HT-29 (cell line): ENCODE measurements at places on chromosomes 1 and 21. TPM values are rescaled to one million over a fixed set of nuclear protein-coding genes. Genes with fewer than 3 reads are reported as not detected.

Gene SETD4
- total RNA-seq, result 4.4 and 7.3 TPM in 2 replicates

Gene EXTL1
- not detected in 2 replicates for total RNA-seq

Gene C8A
- total RNA-seq, result not detected in 2 replicates

Gene A3GALT2
- 0.10 and 1.0 TPM in 2 replicates for total RNA-seq

Gene TRAPPC10
- total RNA-seq, result 16.6 and 19.0 TPM in 2 replicates

Gene LCE1B
- not detected in 2 replicates for total RNA-seq

Gene CYP4X1
- total RNA-seq, result not detected in 2 replicates

Gene FCRL5
- not detected in 2 replicates for total RNA-seq

Gene GBP7
- not detected in 2 replicates for total RNA-seq

Gene MYCL
- 11.6 and 12.4 TPM in 2 replicates for total RNA-seq

Gene LCE2C
- total RNA-seq, result not detected in 2 replicates

Gene CD101
- total RNA-seq, result 0.05 and 0.33 TPM in 2 replicates

Gene TMEM52
- 10.8 and 12.0 TPM in 2 replicates for total RNA-seq

Gene UBXN11
- 22.0 and 26.8 TPM in 2 replicates for total RNA-seq

Gene UTS2
- total RNA-seq, result not detected in 2 replicates

Gene PIGM
- 3.6 and 4.0 TPM in 2 replicates for total RNA-seq

Gene SPATA46
- total RNA-seq, result not detected in 2 replicates

Gene PARS2
- total RNA-seq, result 6.4 and 7.2 TPM in 2 replicates

Gene TMEM82
- total RNA-seq, result not detected in 2 replicates

Gene CXADR
- 17.4 and 24.7 TPM in 2 replicates for total RNA-seq

Gene AQP10
- total RNA-seq, result not detected in 2 replicates

Gene DPT
- not detected in 2 replicates for total RNA-seq

Gene PLCH2
- 3.1 and 5.3 TPM in 2 replicates for total RNA-seq

Gene LCE2D
- not detected in 2 replicates for total RNA-seq

Gene NCMAP
- total RNA-seq, result 1.8 and 2.0 TPM in 2 replicates

Gene HMCN1
- total RNA-seq, result 0.05 and 0.15 TPM in 2 replicates

Gene RGS4
- total RNA-seq, result not detected in 2 replicates

Gene SYTL1
- total RNA-seq, result 17.1 and 21.9 TPM in 2 replicates

Gene SPRR4
- not detected in 2 replicates for total RNA-seq

Gene ATP1A4
- not detected in 2 replicates for total RNA-seq

Gene BRINP3
- not detected in 2 replicates for total RNA-seq

Gene MFAP2
- total RNA-seq, result 0.08 and 0.33 TPM in 2 replicates

Gene HES5
- total RNA-seq, result 0.28 and 0.42 TPM in 2 replicates

Gene OR14K1
- total RNA-seq, result not detected in 2 replicates

Gene CD34
- total RNA-seq, result not detected in 2 replicates

Gene HRNR
- total RNA-seq, result not detected in 2 replicates

Gene ESPN
- 1.9 and 5.2 TPM in 2 replicates for total RNA-seq

Gene LCA5L
- total RNA-seq, result 0.81 TPM in 1 of 2 replicates, not detected in the other

Gene CAPZA1
- total RNA-seq, result 132 and 133 TPM in 2 replicates

Gene CFH
- total RNA-seq, result 27.3 and 28.8 TPM in 2 replicates

Gene ABCB10
- 10.3 and 13.5 TPM in 2 replicates for total RNA-seq

Gene KDF1
- total RNA-seq, result 47.1 and 48.7 TPM in 2 replicates

Gene NUCKS1
- 41.9 and 42.8 TPM in 2 replicates for total RNA-seq

Gene LCE1F
- total RNA-seq, result not detected in 2 replicates

Gene FCER1G
- total RNA-seq, result not detected in 2 replicates

Gene PADI2
- total RNA-seq, result 3.4 and 3.8 TPM in 2 replicates

Gene CD1B
- total RNA-seq, result not detected in 2 replicates

Gene LPAR3
- total RNA-seq, result not detected in 2 replicates

Gene GJA8
- not detected in 2 replicates for total RNA-seq

Gene RAB3B
- total RNA-seq, result 0.20 and 0.26 TPM in 2 replicates

Gene ADAR
- total RNA-seq, result 102 and 111 TPM in 2 replicates

Gene ARHGAP30
- total RNA-seq, result 0.58 and 0.86 TPM in 2 replicates
